Neural crest cell (in vitro differentiated cells): ENCODE measurements at places on chromosomes 5 and 9.
A peak's percentile ranks its signal among the peaks of the same experiment; 100 is the strongest.

GRCh38 chr9:4836676-4837075 lies 43.9 kb downstream of the RCL1 start:
- H3K4me3 ChIP-seq: no peak overlapping the region
- no peak for DNase-seq
- no peaks in the 10 kb centered on the region for H3K27me3 ChIP-seq
- no peak overlapping the region for H3K27ac ChIP-seq
- no peaks in the 10 kb centered on the region for H3K4me1 ChIP-seq

DNA sequence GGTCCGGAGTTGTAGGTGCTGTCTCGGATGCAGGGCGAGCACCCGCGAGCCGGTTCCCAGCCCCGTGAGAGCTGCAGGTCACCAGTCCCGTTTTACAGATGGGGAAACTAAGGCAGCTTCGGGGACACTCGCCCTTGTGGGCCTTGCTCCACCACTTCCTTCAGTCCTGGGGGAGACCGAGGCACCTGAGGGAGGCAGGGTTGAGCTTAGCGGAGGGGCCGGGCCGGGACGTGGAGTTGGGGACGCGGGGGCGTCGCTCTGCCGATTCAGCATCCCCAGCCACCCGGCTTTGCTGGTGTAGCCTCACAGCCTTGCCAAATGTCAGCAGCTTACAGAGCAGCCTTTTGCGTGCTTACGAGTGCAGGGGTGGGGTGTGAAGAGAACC lies 530 bp downstream of the BBLN start:
- peak overlapping the region; percentile 90 for H3K4me3 ChIP-seq
- no peaks in the 10 kb centered on the region for H3K27me3 ChIP-seq
- H3K4me1 ChIP-seq: peaks cover 5% of the 10 kb centered on the region
- DNase-seq: no peak
- no peak overlapping the region for H3K27ac ChIP-seq

DNA sequence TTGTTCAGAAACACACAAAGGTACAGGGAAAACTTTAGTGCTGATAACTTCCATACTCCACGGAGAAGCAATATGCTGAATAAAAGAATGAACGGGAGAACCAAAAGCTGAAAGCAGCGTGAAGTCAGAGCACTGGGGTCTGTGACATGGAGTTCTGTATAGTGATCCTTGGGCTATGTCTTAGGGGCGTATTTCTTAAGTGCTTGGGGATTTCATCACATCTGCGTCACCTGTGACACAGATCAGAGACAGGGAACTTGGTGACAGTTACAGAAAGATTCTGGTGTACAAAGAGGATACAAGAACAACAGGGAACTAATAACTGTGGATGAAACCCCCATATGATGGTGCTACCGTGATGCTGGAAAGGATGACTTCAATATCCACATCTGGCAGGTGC lies 81.9 kb downstream of the MARCHF3 start:
- H3K36me3 ChIP-seq: no peaks in the 10 kb centered on the region
- H3K27ac ChIP-seq: no peak overlapping the region
- no peak overlapping the region for H3K4me3 ChIP-seq
- no peak for DNase-seq
- H3K4me1 ChIP-seq: peaks cover 9% of the 10 kb centered on the region

DNA sequence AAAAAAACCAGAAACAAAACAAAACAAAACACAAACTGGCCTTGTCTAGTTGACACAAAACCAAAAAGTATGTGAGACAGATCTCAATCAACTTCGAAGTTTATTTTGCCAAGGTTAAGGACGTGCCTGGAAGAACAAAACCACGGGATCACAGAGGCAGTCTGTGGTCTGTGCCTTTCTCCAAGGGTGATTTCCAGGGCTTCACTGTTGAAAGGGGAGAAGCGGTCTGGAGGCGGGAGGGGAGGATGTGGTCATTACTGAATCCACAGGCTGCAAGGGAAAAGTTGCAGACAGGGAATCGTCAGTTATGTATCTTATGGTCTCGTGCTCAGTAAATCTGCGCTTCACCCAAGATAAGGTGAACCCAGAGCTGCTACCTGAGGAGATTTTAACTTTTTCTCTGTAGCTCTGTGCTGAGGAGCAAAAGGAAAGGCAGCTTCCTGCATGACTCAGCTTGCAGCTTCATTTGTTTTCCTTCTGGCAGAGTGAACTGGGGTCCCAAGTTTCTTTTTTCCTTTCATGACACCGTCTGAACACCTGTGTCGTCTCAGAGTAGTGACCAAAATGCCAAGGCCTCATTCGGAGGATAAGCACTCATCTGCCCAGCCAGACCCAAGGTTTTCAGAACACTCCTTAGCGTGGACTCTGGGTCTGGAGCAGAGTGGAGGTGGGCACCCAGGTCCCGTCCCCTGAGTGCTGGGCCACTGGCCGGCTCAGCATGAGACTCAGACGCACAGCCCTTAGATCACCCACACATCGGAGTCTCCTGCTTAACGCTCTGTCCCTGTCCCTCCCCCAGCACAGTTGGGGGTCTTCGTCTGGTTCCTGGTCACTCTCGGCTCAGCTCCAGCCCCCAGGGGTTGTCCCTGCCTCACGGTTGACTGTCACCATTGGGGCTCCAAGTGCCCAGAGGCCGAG lies 25.9 kb downstream of the ROPN1L start:
- no peak overlapping the region for H3K27ac ChIP-seq
- DNase-seq: no peak
- H3K36me3 ChIP-seq: no peaks in the 10 kb centered on the region
- H3K4me3 ChIP-seq: no peak overlapping the region

DNA sequence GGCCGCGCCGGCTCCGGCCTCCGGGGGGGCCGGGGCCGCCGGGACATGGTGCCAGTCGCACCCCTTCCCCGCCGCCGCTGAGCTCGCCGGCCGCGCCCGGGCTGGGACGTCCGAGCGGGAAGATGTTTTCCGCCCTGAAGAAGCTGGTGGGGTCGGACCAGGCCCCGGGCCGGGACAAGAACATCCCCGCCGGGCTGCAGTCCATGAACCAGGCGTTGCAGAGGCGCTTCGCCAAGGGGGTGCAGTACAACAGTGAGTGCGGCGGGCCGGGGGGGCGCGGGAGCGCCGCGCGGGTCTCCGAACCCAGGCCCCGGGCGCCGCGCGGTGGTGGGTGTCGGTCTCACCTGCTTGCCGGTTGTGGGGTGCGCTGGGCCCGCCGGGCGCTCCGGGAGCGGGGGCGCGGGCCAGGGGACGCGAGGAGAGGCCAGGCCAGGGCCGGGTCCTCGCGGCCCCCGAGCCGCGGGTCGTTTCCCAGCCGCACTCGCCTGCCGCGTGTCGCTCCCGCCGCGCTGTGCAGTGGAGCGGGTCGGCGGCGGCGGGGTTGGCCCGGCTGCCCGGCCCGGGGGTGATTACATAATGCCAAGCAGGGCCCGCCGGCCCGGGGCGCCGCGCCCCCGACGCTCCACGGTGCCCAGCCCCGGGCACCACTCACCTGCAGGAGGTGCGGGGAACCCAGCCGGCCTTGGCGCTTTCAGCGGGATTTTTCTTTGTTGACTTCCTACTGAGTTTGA lies 492 bp downstream of the RABL6 start:
- peaks cover 21% of the 10 kb centered on the region for H3K4me1 ChIP-seq
- peaks cover 6% of the 10 kb centered on the region for H3K27me3 ChIP-seq
- peaks cover 22% of the 10 kb centered on the region for H3K36me3 ChIP-seq
- DNase-seq: no peak
- peak overlapping the region; percentile 1 for H3K27ac ChIP-seq

- no peak overlapping the region for H3K27ac ChIP-seq
- no peak for DNase-seq
- no peak overlapping the region for H3K4me3 ChIP-seq
- no peaks in the 10 kb centered on the region for H3K27me3 ChIP-seq
Observed at GRCh38 chr5:153605386-153605785, 114.9 kb downstream of the GRIA1 start.

- no peak overlapping the region for H3K27ac ChIP-seq
- peak; percentile 51 for DNase-seq
- no peak overlapping the region for H3K4me3 ChIP-seq
- peaks cover 10% of the 10 kb centered on the region for H3K36me3 ChIP-seq
- no peaks in the 10 kb centered on the region for H3K27me3 ChIP-seq
- H3K4me1 ChIP-seq: no peaks in the 10 kb centered on the region
Observed at GRCh38 chr9:83583151-83584014, 39.6 kb upstream of the IDNK start.

DNA sequence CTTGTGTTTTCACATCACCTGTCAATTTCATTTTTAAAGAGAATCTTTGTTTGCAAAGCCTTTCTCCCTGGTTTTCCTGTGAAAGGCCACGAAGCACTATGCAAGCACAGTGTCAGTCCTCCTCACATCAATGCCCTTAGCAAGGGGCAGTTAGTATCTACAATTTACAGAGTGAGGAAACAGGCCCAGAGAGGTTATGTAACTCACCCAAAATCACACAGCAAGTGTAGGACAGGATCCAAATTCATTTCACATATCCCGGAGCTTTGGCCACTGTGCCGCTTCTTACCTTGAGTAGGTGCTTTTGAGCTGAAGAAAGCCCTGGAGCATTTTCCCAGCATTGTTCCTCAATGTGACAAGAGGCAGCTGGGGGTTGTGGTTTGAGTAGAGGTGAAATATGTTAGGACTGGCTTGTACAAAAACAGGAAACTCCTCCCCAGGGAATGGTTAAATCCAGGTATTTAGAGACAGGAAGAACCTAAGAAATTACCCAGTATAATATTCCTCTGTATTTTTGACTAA lies 283.8 kb downstream of the NTRK2 start:
- peaks cover 11% of the 10 kb centered on the region for H3K36me3 ChIP-seq
- H3K4me1 ChIP-seq: peaks cover 37% of the 10 kb centered on the region
- no peaks in the 10 kb centered on the region for H3K27me3 ChIP-seq
- DNase-seq: no peak
